ENCODE measurements at places on chromosomes 7 and 10. TPM values are rescaled to one million over a fixed set of nuclear protein-coding genes. Genes with fewer than 3 reads are reported as not detected.

GRCh38 chr10:97520978-97521761 is 22.4 kb downstream of the UBTD1 start:
- DNase-seq = no peak

- DNase-seq = no peak
These were observed 102.7 kb upstream of the PCDH15 start for GRCh38 chr10:54903745-54904144.

DNA sequence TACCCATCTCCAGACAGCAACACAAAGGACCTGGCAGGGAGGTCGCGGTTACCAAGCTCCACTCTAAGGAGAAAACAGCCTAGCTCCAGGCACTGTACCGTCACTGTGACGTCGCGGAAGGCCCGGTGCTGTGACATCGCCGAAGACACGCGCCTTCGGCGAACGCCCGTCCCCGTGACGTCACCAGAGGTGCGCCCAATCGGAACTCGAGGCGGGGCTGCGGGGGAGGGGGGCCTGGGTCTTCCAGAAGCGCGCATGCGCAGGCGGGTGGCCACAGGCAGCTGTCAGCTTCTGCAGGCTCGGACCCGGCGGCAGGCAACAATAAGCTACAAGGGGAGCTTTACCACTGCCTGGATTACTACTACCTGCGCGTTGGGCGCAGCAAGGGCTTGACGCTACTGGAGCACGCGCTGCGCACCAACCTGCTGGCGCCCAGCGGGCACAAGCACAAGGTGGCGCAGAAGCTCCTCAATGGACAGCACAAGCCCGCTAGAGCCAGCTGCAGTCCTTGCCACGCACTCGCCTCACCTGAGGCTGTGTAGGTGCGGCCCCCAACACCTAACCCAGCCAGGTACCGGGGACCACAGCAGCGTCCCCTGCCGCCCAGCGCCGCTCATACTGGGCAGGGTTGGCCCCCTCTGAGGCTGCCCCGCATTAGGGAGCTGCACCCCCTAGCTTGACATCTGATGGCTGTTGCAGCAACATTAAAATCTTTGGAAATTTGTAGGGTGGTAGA is 208.4 kb downstream of the TPST1 start:
- peak; percentile 73 for DNase-seq

DNA sequence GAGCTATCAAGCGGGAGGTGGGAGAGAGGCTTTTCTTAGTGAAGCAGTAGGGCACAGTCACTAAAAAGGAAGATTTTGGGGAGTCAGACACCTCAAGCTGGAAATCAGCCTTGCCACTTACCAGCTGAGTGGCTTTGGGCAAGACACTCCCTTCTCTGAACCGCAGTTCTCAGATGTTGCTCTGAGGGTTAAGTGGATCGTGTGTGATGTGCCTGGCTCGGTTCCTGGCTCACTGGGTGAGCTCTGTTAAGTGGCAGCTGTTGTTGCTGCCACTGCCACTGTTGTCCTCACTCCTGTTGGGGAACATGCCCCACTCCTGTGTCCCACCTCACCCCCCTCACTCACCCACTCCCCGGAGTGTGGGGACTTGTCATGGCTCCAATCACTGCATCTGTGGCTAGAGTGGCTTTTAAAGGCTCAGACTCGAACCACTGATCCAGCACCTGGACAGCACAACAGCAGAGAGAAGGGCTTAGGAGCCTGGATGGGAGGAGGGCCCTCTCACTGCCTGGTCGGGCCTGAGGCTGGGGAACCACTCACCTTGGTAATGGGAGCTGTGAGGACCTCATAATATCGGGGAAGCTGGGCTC is 20.0 kb downstream of the PYROXD2 start:
- no peak for DNase-seq

- DNase-seq = no peak
These were observed 64.3 kb upstream of the BMPER start for GRCh38 chr7:33841031-33841430.

DNA sequence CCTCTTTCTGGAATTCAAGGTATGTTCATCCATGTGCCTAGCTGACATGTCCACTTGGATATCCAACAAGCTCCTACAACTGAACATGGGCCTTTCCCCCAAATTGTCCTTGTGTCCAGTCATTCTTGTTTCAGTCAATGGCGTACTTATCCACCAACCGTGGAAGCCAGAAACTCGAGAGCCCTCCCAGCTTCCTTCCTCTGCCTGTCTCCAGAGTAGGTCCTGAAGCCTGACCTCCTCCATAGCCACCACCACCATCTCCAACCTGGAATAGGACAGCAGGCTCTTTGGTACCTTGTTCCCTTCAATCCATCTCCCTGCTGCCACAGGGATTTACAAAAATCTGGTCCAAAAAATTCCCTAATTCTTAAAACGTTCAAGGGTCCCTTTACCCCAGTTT is 305.1 kb downstream of the RPS24 start:
- DNase-seq = no peak

GRCh38 chr10:101043363-101043707 is 12.3 kb downstream of the SFXN3 start:
- DNase-seq = no peak

DNA sequence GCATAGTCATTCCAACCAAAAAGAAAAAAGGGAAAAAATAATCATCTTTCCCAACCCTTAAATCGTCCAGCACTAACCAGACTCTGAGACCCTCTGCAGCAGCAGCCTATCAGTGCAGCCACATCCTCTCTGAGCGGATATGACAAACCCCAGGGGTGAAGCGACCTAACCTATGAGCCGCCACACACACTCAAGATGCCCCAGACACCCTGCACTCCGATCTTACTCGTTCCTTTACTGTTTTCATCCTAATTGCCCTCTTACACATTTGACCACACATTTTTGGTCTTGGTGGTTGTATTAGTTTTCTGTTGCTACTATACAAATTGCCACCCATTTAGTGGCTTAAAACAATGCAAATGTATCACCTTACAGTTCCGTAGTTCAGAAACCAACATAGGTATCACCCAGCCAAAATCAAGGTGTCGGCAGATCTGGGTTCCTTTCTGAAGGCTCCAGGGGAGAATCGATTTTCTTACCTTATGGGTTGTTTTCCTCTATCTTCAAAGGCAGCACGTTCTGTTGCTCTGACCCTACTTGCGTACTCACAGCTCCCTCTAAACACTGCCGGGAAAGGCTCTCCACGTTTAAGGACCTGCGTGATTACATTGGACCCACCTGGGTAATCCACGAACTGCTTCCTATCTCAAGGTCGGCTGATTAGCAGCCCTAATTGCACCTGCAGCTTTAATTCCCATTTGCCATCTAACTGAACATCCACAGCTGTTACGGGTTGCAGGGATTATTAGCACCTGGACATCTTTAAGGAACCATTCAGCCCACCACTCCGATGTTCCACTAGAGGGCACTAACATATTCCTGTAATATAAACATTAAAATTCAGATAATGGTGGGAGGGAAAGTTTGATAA is 37.3 kb upstream of the PRSS1 start:
- no peak for DNase-seq

DNA sequence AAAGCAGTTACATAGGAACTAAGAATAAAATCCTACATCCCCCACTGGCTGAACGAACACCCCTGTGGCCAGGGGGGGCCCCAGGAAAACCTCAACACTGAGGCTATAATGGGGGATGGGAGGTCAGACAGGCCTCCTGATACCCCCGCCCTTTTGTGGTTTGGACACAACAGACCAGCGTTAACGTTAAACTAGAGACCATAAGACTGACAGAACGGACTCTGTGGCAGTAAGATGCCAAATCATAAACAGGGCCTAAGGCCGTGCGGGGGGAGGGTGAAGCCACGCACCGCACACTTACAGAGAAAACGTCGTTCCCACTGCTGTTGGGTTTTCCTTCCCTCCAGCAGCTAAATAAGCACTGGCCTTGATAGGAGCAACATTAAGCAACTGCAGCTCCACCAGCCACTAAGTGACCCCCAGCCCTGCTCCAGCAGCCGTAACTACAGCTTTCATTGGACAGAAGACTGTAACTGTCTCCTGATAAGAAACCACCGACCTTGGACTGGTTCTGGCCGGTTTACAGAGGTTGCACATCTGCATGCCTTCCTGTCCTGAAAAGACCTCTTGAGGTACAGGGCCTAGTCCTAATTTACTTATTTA is 3.4 kb upstream of the PPP2R2D start:
- no peak for DNase-seq

DNA sequence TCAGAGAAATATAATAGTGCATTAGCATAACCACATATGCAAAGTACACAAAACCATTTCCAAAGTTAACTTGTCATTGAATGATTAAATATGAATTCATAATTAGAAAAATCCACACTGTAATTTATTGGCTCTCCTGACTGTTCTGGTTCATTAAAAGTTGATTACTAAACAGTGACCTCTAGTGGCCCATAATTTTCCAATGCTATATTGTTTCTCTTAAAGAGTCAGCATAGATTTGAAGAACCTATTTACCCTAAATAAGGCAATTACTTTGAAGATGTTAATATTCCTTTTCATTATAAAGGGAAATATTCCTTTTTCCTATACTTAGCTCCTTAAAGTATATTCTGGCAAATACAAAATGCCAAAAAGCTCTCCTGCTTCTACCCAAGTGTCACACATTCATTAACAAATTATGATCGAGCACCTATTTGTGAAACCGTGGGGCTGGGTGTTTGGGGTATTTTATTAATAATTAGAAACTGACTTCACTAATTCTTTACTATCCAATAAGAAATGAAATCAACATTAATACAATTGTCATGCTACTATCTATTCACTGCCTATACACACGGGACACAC is 86.2 kb downstream of the HIBADH start:
- DNase-seq = no peak

DNA sequence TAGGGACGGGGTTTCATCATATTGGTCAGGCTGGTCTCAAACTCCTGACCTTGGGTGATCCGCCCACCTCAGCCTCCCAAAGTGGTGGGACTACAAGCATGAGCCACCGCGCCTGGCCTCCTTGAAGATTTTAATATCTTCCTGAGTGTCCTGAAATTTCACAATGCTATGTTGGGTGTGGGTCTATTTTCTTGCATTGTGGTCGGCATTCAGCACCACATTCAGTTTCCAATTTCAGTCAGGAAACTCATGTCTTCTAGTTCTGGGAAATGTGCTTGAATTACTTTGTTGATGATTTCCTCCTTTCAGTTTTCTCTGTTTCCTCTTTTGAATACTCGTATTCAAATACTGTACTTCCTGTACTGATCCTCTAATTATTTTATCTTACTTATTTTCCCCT is 49.3 kb upstream of the IL6 start:
- no peak for DNase-seq

- no peak for DNase-seq
These were observed 255.5 kb upstream of the YAE1 start for GRCh38 chr7:39310699-39311098.

- DNase-seq = no peak
These were observed 38.7 kb downstream of the SHH start for GRCh38 chr7:155773531-155773930.

Gene MEIG1
- not detected for total RNA-seq

Gene ADAMTS14
- total RNA-seq = 0.60 TPM

Gene VWDE
- 0.16 TPM for total RNA-seq

All from omental fat pad (tissue), 4 donors.